ENCODE measurements at places on chromosomes 3 and 15.
A peak's percentile ranks its signal among the peaks of the same experiment; 100 is the strongest.

GRCh38 chr3:172223870-172224269 is 184.5 kb downstream of the FNDC3B start:
- DNase-seq: no peak

- no peak for DNase-seq
Measured at GRCh38 chr15:42919308-42919707, 1.3 kb downstream of the TTBK2 start.

GRCh38 chr15:84904419-84904818 is 20.0 kb downstream of the SLC28A1 start:
- no peak for DNase-seq

DNA sequence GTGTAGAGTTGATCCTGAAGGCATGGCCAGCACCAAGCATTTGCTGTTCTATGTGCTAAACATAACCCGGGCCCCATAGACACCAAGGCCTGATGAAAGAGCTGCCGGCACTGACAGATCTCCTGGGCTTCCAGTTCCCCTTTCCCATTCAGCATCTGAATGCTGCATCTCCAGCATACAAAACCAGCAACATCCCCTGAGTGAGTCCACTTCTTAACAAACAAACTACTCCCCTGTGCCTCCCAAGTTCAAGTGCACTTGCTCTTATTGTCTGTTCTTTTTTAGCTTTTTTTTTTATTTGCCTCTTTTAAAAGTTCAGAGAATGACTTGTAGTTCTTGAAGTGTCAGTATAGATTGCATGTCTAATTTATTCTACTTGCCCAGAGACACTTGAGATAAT is 156.0 kb downstream of the EDEM1 start:
- DNase-seq: no peak

- DNase-seq: no peak
Measured at GRCh38 chr3:184836090-184836822, 24.3 kb downstream of the VPS8 start.

- DNase-seq: no peak
Measured at GRCh38 chr3:59001675-59002074, 48.1 kb downstream of the CFAP20DC start.

DNA sequence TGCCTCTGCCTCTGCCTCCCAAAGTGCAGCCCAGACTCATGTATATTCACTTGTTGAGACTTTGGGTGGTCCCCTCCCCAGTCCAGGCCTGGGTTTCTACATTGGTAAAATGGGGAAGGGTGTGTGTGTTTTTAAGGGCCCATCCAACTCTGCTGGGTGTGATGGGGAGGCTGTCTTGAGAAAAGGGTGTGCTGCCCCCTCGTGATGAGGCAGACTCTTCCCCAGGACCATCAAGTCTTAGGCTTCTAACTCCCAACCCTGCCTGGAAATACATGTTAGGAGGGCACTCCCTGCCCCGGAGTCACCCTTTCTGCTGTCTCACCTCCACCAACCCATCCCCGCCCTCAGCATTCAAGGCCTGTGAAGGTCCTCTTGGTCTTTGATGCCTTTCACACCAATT is 4.4 kb upstream of the PTPN23 start:
- DNase-seq: no peak

GRCh38 chr3:79881431-79881830 is 113.6 kb upstream of the ROBO1 start:
- DNase-seq: no peak

DNA sequence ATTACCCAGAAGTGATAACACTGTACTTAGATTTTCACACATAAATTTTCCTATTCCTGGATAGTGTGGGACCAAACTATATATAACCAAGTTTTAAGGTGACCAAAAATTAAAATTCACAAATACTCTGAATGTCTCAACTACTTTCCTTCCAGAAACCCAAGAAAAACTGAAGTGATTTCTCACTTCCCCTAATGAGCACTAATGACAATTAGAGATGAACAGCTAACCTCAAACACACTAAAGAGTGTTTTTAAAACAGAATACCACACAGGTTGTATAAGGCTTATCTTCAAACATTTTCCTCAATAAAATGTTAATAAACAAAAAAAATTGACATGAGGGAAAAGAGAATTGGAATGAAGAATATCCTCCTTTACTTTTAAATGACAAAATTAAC is 188.2 kb downstream of the ZBTB20 start:
- DNase-seq: no peak

DNA sequence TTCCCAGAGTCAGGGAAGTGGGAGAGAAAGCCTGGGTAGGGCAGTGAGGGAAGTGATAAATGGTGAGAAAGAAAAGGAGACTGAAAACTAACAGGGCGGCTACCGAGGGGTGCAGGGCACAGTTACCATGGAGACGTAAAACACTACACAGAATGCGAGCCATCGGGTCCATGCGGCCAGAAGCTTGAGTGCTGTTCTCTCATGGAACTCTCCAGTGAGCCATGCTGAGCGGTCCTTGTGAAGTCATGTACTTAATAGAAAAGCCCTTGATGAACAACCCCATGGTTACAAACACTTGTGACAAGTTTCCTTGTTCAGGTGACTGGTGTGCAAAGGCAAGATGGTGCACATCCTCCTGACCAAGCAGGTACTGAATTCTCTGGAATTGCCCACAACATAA is 3.7 kb upstream of the PLA2G4F start:
- DNase-seq: no peak

DNA sequence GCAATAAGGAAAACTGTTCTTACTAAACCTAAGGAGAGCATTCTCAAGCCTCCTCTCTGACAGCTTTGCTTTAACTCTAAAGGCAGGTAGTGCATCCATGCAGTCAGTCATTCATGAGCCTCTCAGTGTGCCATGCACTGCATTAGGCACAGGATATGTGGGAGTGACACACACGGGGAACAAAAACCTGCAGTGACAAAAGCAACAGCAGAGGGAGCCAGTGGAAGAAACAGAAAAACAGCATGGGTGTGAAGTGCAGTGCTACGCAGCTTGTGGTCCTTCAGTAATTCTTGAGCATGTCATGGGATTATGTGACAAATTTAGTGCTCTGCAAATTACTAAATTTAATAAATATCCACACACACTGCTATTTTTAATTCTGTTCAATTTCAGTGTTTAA is 230.7 kb downstream of the BBX start:
- DNase-seq: peak; percentile 4

GRCh38 chr3:156160647-156161046 is 40.3 kb downstream of the KCNAB1 start:
- peak; percentile 19 for DNase-seq

DNA sequence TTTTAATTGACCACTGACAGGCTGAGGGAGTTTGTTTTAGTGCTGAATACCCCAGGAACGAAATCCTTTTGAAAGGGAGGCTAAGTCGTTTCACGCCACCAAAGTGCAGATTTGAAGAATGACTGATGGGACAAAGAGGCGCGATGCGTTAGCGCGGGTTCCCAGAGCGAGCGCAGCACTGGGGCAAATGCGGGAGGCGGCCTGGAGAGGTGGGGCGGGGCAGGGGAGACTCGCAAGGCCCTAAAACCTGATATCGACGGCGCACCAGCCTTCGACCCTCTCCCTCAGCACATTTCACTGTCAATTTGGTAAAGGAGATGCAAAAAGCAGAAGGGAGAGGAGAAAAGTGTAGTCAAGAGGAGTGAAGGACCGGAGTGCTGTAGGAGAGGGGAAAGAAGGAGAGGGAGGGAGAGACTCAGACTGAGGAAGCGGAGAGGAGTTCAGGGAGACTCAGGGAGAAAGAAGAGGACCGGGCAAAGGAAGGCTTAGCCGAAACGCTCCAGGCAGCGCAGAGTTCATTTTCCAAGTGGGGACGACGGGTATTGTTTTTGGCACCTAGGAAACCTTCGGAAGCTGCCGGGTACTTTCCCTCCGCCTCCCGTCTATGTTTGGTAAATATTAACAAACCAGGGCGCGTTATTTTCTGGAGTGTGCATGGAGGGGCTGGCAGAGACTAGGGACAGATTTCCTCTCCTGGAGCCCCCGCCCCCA is 3.8 kb upstream of the FOXB1 start:
- no peak for DNase-seq

GRCh38 chr15:36334059-36334458 is 245.4 kb upstream of the CDIN1 start:
- no peak for DNase-seq

GRCh38 chr3:184320104-184320445 is 5.7 kb downstream of the EIF4G1 start:
- no peak for DNase-seq

- DNase-seq: no peak
Measured at GRCh38 chr3:176840641-176841286, 356.5 kb downstream of the TBL1XR1 start.

DNA sequence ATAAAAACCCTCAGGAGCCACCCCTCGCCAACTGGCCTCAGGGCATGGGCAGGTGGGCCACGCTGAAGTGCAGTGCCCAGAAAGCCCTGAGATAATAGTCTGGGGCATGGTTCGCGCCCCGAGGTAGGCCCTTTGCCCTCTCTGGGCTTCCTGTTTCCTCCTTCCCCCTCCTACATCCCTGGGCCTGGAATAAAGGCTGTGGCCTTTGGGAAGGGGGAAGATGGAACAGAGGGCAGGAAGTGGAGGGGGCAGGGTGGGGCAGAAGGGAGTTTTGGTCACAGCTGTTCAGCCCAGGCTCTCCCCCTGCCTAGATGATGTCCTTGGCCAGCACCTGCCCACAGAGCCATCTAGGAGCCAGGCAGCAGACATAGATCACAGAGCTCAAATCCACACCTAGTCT is 11.3 kb downstream of the CSRNP1 start:
- DNase-seq: no peak

DNA sequence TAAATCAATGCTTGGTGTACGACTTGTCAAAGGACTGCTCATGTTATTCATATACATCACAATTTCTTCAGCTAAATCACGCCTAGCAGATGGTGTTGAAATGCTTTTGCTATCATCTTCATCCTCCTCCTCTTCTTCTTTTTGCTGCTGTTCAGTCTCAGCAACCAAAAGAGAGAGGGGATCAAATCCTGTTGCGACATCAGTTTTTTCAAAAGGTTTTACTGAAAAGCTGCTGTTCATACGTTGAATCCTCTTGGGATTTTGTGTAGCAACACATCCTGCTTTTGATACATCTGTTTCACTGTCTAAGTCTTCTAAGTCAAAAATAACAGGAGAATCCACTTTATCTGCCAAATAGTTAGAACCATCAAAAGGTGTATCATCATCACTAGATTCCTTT is 69.0 kb downstream of the SLC24A1 start:
- DNase-seq: no peak

GRCh38 chr3:58324391-58325390 is 8.0 kb upstream of the PXK start:
- DNase-seq: no peak

DNA sequence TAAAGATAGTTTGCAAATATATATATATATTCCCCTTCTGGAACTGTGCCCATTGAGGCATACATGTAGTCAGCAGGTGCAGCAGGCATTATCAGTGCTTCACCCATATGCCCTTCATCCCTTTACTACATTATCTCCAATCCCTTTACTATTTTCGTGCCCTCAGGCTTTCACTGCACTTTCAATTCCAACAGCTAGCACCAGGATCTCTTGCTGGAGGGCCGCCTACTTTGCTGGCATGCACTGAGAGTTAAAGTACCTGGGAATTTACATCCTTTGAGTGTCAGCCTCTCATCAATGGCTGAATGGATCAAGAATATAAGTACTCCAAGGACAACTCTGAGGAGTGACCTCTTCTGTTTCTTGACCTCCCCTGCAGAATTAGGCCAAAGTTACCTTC is 222.1 kb upstream of the CFAP20DC start:
- no peak for DNase-seq

- no peak for DNase-seq
Measured at GRCh38 chr3:70273492-70273891, 38.9 kb downstream of the MDFIC2 start.

DNA sequence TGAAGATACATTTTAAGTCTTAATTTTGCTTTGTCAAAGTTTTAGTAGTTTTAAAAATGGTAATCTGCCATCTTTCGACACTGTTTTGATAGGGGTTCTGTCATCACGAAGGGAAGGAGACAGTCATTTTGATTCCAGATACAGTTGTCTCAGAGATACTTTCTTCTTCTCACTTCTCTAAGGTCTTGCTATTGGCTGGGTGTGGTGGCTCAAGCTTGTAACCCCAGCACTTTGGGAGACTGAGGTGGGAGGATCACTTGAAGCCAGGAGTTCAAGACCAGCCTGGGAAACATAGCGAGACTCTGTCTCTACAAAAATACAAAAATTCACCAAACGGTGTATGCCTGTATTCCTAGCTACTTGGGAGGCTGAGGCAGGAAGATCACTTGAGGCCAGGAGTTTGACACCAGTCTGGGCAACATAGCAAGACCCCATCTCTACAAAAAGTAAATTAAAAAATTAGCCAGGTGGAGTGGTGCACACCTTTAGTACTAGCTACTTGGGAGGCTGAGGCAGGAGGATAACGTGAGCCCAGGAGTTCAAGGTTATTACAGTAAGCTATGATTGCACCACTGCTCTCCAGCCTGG is 3.3 kb downstream of the RAB8B start:
- DNase-seq: no peak

- no peak for DNase-seq
Measured at GRCh38 chr15:45268135-45268534, 16.1 kb downstream of the SLC28A2 start.

DNA sequence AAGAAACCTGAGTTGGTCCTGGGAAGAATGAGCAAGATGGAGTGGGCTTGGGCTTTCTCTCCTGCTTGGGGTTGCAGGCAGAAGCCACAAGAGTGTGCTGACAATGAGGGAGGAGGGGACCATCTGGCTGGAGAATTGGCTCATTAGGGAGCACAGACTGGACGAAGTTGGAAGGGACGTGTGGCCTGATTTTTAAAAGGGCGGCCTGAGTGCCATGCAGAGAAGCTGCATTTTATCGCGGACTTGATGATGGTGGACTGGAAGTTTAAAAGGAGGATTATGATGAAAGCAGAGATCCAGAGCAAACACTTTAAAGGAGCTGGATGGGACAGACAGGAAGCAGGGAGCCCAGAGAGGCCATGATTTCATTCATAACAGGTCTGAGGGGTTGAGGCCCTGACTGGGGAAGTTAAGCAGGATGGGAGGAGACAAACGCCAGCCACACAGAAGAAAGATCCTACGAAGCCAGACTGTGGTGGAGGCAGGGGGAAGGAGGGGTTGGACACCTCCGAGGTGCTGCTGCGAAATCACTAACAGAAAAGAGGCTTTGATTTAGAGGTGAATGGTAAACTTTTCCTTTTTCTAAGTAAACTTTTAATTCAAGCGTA is 23.6 kb downstream of the TLNRD1 start:
- no peak for DNase-seq

GRCh38 chr3:171556574-171557145 is 96.5 kb upstream of the TNIK start:
- DNase-seq: no peak

DNA sequence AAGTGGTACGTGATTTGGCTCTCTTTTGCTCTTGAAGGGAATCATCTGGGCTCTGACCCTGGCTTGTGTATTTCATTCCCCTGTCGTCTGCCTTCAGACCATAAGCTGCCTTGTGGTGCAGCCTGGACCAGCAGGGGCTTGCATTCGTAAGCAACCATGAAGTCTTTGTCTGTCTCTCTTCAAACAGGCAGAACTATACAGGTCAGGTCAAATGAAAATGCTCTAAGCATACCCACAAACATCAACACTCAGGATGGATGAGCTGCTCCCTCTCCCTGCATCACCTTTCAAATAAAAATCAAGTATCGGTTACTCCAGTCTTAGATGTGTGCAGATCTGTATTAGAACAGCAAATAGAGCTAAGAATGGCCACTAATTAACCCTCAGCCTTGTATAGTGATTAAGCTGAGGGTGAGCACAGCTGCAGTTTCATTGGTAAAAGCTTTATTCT is 268.6 kb upstream of the UBE2E1 start:
- no peak for DNase-seq
